ENCODE measurements at places on chromosomes 5 and 9. TPM values are rescaled to one million over a fixed set of nuclear protein-coding genes. Genes with fewer than 3 reads are reported as not detected.

DNA sequence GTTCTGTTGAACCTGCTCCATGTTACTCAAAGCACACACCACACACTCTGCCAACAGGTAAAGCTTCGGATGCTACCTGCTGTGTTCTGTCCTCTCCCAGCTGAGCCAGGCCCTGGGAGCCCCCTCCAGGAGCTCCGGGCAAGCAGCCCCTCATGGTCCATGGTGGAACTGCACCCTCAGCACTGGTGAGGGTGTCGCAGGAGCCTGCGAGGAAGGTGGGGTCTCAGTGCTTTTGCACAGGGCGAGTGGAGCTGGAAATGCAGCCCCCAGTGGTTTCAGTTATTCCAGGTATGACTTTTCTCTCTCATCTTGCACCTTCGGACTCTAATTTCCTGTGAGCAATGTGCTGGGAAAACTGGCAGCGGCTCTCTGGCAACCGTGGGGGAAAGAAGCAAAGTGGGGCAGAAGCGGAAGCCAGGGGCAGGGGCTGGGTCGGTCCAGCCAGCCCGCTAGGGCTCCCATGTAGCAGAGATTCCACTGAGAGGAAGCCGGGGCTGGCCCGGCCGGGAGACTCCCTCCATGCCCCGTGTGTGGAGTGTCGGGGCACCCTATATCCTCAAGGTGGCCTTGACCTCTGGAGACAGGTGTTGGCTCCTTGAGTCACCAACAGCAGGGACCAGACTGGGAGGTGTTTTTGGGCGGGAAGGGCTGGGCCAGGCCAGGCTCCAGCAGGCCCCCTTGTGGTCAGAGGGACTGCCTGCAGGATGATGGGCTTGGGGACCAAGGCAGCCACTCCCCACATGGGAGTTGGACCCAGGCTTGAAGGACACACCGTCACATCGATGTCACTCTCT lies 75.6 kb upstream of the PRSS3 start:
- peaks cover 26% of the 10 kb centered on the region for H3K27me3 ChIP-seq
- no peak for DNase-seq
- H3K4me1 ChIP-seq: peaks cover 3% of the 10 kb centered on the region
- H3K27ac ChIP-seq: no peak overlapping the region
- no peak overlapping the region for H3K4me3 ChIP-seq

DNA sequence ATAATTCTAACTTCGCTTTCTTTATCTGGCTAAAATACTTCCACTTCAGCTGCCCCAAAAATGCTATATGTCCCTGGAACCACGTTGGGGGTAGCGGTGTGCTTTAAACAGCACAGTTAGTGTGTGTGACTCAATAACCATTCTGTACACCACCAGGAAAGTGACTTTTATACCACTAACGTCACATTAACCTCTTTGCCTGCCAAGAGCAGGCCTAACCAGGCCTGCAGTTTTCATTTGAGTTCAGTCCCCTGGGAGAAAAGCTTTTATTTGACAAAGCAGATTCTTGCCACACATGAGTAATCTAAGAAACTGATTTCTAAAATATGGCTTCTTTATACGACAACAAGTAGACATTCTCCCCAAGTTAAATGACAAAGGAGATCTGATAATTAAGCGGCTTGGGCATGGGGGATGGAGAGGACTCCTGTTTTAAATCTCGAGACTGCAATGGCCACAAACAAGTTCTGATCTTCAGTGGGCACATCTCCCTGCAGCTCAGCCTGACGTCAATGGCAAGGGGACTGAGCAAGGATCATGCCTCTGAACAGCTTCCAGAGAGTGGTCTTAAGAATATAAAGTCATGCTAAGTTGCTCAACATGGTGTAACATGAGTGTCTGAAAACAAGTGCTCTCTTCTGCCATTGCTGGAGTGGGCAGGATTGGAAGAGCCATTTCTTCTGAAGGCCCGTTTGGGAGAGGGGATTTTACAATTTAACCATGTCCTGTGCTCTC lies 91.8 kb downstream of the GLIS3 start:
- peaks cover 15% of the 10 kb centered on the region for H3K4me1 ChIP-seq
- no peak overlapping the region for H3K27ac ChIP-seq
- H3K27me3 ChIP-seq: no peaks in the 10 kb centered on the region
- no peaks in the 10 kb centered on the region for H3K36me3 ChIP-seq
- no peak overlapping the region for H3K4me3 ChIP-seq
- no peak for DNase-seq

- H3K27ac ChIP-seq: peak overlapping the region; percentile 92
- no peaks in the 10 kb centered on the region for H3K27me3 ChIP-seq
- peaks cover 14% of the 10 kb centered on the region for H3K4me1 ChIP-seq
Measured at GRCh38 chr5:123037104-123037418, 536 bp upstream of the PPIC start.

DNA sequence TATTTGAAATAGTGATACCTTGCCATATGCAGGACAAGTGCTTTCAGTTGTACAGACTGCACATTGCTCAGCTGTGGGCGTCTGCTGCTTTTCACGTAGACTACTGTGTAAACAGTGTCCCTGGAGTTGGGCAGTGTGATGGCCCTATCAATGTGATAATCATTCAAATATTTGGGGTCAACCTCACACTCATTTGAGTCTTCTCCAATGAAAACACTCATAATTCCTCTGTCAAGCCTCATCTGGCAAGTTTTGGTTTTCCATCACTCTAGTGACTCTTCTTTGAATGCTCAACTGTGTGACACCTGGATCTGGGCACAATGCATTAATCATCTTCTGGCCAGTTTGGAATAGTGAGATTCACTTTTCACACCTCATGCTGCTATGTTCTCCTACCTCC lies 64.4 kb downstream of the UGCG start:
- no peaks in the 10 kb centered on the region for H3K27me3 ChIP-seq
- DNase-seq: no peak
- H3K4me3 ChIP-seq: no peak overlapping the region

DNA sequence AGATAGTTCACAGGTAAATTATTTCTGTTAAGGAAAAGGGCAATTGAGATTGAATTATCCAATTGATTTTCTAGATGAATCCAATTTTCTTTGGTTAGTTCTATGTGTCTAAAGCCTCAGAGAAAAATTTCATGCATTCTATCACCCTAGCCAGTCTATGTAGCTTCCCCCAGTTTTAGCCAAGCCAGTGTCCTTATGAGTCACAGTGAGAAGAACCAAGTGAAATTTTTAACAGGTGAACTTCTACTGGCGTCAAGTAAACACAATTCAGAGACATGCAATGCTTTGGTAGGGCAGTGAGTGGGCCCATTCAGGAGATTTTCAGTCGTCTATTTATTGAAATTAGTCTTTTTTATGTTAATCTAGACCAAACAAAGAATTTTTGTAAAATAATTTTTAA lies 1077.4 kb upstream of the ARRDC3 start:
- H3K4me3 ChIP-seq: no peak overlapping the region
- no peak for DNase-seq
- H3K27me3 ChIP-seq: no peaks in the 10 kb centered on the region
- H3K4me1 ChIP-seq: no peaks in the 10 kb centered on the region

GRCh38 chr5:12870872-12871539 lies 966.8 kb upstream of the CTNND2 start:
- H3K4me1 ChIP-seq: no peaks in the 10 kb centered on the region
- H3K36me3 ChIP-seq: no peaks in the 10 kb centered on the region
- no peak overlapping the region for H3K27ac ChIP-seq
- no peak overlapping the region for H3K4me3 ChIP-seq

DNA sequence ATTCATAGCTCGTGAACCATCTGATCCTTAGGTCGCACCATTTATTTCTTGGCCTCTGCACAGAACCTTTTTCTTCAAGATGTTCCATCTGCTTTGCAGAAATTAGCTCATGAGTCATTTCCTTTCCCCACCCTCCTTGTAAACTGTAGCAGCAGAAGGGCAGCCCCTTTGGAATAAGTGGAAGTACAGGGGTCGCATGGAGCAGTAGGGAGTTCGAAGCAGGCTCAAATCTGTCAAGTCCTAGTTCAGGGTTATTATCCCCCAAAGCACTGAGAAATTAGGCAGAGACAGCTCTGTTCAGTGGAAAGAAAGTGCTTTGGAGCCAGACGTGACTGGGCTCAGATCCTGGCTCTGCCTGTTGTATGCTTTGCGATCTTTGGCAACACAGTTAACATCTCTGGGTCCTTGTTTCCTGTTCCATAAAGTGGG lies 84.2 kb downstream of the SGCD start:
- no peak for DNase-seq
- H3K4me1 ChIP-seq: no peaks in the 10 kb centered on the region
- no peaks in the 10 kb centered on the region for H3K36me3 ChIP-seq
- H3K27ac ChIP-seq: peak overlapping the region; percentile 72

- no peak for DNase-seq
- no peak overlapping the region for H3K27ac ChIP-seq
- no peaks in the 10 kb centered on the region for H3K27me3 ChIP-seq
- no peaks in the 10 kb centered on the region for H3K4me1 ChIP-seq
- H3K4me3 ChIP-seq: no peak overlapping the region
Measured at GRCh38 chr5:129935626-129936025, 31.4 kb downstream of the CHSY3 start.

DNA sequence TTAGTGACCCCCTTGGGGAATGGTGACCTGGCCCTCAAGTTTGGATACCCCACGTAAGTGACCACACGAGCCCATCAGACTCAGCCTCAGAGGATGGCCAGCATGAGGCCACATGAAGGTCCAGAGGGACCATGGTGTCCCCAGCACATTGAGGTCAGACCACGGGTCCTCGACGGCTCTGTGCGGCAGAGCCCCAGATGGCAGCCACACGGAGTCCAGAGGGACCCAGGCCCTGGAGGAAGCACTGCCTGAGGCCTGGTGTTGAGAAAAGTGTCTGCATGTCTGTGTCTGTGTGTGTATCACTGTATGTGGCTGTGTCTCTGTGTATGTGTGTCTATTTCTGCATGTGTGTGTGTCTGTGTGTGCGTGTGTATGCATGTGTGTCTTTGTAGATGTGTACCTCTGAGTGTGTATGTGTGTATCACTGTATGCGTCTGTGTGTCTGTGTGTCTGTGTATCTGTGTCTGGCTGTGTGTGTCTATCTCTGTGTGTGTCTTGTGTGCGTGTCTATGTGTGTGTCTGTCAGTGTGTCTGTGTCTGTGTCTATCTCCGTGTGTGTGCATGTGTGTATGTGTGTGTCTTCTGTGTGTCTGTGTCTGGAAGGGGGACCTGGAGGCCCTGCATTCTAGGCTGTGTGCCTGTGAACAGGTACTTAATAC lies 992 bp downstream of the LCNL1 start:
- H3K36me3 ChIP-seq: no peaks in the 10 kb centered on the region
- H3K27me3 ChIP-seq: peaks cover 45% of the 10 kb centered on the region
- no peaks in the 10 kb centered on the region for H3K4me1 ChIP-seq
- no peak for DNase-seq

DNA sequence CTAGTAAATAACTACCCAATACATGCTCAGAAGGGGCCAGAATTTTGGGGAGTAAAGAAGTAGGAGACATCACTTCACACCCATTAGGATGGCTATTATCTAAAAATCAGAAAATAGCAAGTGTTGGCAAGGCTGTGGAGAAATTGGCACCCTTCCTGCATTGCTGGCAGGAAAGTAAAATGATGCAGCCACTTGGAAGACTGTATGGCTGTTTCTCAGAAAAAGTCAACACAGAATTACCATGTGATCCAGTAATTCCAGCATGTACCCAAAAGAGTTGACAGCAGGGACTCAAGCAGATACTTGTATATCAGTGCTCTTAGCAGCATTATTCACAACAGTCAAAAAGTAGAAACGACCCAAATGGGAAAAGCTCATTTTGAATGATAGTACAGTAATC lies 107.6 kb downstream of the APBA1 start:
- no peak overlapping the region for H3K4me3 ChIP-seq
- no peaks in the 10 kb centered on the region for H3K27me3 ChIP-seq
- no peaks in the 10 kb centered on the region for H3K36me3 ChIP-seq
- no peak for DNase-seq
- H3K4me1 ChIP-seq: peaks cover 2% of the 10 kb centered on the region

DNA sequence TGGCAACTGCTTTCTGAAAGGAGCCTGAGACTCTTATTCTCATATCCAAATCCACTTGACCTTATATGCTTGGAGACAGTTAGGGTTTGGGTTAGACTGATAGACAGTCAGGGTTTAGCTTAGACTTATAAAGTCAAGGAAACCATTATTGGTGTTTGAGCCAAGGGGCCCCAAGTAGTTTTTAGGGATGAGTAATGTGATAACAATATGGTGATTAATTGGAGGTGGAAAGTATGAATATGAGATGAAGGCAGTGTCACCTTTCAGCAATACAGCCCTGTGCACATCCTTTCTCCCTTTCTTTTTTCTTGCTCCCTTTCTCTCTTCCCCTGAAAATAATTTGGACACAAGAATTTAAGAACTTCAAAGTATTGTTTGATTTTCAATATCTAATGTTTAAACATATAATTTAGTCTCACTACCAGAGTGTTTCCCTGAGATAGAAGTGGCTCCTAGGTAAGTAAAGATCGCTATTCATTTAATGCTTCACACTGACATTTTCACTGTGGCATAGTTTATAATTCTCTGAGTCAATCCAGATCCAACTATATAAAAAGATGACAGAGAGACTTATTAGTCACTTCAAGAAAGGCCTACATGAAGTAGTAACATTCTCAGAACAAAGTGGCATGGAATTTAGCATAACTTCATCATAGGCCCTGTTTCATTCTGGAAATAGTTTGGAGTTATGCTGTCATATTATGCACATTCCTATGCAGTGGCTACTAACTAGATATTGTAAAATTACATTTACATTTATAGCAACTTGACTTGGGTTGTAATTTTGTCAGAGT lies 200.8 kb downstream of the CHSY3 start:
- no peak overlapping the region for H3K4me3 ChIP-seq
- no peak overlapping the region for H3K27ac ChIP-seq
- no peaks in the 10 kb centered on the region for H3K27me3 ChIP-seq
- H3K36me3 ChIP-seq: no peaks in the 10 kb centered on the region

GRCh38 chr5:139251281-139251687 lies 42.3 kb upstream of the MATR3 start:
- H3K4me1 ChIP-seq: no peaks in the 10 kb centered on the region
- DNase-seq: peak; percentile 29
- no peak overlapping the region for H3K27ac ChIP-seq
- no peaks in the 10 kb centered on the region for H3K27me3 ChIP-seq

DNA sequence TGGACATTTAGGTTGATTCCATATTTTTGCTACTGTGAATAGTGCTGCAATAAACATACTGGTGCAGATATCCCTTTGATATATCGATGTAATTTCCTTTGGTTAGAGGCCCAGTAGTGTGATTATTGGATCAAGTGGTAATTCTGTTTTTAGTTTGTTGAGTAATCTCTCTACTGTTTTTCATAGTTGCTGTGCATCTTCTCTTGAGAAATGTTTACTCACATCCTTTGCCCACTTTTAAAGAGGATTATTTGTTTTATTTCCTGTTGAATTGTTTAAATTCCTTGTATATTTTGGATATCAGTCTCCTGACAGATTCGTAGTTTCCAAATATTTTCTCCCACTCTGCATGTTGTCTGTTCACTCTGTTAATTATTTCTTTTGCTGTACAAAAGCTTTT lies 352.6 kb upstream of the TARS1 start:
- H3K27ac ChIP-seq: no peak overlapping the region
- no peaks in the 10 kb centered on the region for H3K27me3 ChIP-seq
- no peak for DNase-seq
- H3K4me3 ChIP-seq: no peak overlapping the region

- no peak for DNase-seq
- no peak overlapping the region for H3K4me3 ChIP-seq
- no peaks in the 10 kb centered on the region for H3K36me3 ChIP-seq
- H3K27me3 ChIP-seq: no peaks in the 10 kb centered on the region
Measured at GRCh38 chr5:127652952-127653611, 4.2 kb downstream of the CTXN3 start.

Gene ARHGEF39
- 6.7 TPM for total RNA-seq

Gene C9orf50
- not detected for total RNA-seq

Gene B4GALT1
- 77.8 TPM for total RNA-seq

Gene DAPK1
- total RNA-seq: 14.7 TPM

Gene CAMSAP1
- 25.1 TPM for total RNA-seq

Gene IL17B
- total RNA-seq: not detected
